ENCODE measurements at places on chromosomes 3 and 15.
A peak's percentile ranks its signal among the peaks of the same experiment; 100 is the strongest.

DNA sequence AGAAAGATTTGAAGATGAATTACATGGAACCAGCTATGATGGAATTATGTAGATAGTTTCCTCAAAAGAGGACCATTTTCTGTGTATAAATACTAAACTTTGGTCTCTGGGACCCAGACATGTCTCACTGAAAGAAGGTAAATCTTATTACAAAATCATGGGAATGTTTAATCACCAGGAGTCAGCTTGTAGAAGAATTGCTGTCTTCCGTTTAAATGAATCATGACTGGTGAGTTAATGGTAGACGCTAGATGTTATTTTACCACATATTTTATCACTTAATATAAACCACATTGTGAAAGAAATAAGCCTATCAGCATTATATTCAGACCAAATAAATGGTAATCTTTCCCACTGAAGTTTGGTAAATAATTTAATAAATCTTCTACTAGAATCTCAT, 322.3 kb upstream of the SUCLG2 start:
- DNase-seq: no peak

- no peak for DNase-seq
Measured at GRCh38 chr15:62549345-62549970, 384.4 kb upstream of the C2CD4B start.

DNA sequence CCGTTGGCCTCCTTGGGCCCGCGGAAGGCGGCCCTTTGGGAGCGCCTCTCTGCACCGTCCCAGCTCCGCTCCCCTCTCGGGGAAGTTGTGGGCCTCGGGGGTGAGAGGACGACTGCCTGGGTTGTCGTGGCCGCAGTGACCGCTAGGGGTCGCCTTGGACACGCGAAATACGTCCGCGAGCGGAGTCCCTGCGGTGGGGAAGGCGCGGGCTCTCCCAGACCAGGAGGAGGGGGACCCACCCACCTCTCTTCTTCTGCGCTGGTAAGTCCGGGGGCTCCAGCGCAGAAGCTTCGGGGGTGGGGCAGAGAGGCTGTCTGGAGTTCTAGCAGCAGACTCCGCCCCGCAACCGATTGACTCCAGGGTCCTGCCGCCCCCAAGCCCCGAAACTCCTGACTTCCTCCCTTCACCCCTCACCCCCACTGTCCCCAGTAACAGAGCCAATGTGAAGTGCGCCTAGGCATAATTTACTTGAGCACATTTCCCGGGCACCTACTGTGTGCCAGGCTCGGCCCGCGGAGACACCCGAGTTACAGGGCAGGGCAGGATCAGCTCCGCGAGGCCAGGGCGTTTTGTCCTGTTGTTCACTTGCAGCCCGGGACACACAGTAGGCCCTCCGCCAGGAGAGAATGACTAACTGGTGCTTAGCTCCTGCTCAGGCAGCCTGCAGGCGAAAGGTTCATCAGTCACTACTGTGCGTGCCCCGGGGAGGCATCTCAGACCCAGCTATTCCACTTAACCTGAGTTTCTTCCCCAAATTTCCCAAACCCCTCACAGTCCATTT, 32.8 kb downstream of the DNASE1L3 start:
- peak; percentile 75 for DNase-seq

DNA sequence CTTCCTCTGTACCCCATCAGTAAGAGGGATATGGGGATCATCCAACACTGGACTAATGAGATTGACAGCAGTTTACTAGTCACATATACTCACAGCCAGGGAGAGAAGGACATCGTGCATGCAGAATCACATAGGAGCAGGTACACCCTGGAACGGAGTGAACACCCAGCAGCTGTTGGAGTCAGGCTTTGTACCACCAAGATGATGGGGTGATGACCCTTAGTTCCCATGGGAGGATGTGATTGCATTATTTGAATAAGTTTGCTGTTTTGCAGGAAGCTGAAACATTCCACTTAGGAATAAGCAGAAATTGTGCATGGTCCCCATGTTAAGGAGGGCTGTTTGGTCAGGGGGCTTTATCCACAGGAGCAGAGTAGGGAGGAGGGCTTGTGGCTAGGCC, 482.7 kb upstream of the PDZRN3 start:
- DNase-seq: no peak

- DNase-seq: no peak
Measured at GRCh38 chr3:25397150-25397549, 30.9 kb upstream of the RARB start.

DNA sequence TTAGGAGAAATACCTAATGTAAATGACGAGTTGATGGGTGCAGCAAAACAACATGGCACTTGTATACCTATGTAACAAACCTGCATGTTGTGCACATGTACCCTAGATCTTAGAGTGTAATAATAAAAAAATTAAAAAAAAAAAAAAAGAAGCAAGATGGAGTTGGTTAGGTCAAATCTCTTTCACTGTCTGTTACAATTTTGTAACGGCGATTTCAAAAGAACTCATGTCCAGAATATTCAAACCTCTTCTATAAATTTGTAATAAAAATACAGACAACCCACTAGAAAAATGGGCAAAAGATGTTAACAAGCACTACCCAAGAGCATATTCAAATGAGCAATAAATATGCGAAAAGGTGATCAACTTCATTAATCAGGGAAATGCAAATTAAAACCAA, 5.1 kb upstream of the MTMR14 start:
- no peak for DNase-seq

DNA sequence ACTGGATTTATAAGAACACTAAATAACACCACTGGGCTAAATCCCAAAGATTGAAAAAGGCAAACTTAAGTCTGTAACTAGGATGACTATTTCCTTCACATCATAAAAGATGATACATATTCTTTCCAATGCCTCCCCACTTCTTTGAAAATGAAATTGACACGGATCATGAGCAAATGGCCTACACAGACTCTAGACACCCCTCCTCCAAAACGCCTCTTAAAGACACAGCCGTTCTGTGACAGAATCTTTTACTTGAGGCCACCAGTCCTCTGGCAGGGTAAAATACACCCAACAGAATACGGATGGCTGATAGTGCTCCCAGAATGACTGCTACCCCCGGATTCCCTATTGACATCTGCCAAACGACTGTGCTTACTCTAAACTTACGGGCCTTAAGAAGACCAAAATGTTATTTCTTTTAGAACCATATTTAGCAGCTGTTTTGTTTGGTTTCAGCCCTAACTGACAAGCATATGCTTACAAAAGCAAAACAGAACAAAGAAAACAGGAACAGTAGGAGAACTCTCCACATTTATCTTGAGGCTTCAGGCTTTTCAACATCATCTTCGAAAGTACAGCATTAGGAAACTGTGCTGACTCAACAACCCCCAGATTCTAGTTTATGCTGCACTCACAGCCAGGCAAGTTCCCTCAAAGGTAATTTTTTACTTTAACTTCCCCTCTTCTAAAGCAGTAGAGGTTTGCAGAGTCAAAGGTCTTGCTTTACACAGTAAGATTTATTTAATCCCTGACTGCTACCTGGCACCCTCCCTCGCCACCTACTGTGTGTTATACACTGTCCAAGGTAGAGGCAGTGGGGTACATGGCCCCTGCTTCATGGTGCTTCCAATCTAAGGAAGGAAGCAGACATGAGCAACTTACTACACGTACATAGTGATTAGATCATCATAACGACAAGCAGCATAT, 84.3 kb downstream of the TNIK start:
- no peak for DNase-seq

DNA sequence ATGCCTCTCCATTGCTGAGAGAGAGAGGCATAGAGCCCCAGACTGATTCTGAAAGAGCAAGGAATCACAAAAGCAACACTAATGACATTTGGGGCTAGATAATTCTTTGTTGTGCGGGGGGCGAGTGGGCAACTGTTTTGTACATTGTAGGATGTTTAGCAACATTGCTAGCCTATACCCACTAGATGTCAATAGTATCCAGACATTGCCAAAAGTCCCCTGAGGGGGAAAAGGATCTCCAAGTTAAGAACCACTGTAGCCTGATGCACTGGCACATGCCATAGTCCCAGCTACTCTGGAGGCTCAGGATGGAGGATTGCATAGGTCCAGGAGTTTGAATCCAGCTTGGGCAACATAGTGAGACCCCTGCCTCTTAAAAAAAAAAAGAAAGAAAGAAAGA, 22.8 kb upstream of the GOLM2 start:
- no peak for DNase-seq

- no peak for DNase-seq
Measured at GRCh38 chr3:142120707-142121106, 28.6 kb downstream of the TFDP2 start.

DNA sequence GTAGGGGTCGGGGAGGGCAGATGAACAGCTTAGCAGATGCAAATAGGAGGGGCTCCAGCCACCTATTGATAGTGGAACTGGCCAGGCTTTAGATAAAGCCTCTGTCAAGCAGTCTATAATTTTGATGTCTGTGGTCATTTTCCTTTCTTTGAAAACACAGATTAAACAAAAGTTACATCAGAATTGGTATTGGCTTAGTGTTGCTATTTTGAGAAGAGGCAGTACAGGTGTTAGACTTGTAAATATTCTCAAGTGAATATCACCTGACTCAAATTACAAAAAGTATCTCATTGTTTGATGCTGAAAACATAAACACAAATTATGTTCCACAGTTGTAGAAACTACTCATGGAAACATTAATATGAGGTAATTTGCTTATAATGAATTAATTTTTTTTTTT, 18.1 kb downstream of the GHRL start:
- DNase-seq: no peak

DNA sequence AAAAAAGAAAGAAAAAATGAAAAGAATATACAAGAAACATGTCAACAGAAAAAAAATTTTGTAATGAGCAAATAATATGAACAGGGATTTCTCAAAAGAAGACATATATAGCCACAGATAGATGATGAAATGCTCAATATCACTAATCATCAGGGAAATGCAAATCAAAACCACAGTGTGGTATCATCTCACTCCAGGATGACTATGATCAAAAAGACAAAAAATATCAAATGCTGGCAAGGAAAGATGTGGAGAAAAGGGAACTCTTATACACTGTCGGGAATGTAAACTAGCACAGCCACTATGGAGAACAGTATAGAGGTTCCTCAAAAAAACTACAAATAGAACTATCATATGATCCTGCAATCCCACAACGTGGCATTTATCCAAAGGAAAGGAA, 94.1 kb downstream of the C3orf70 start:
- DNase-seq: no peak

DNA sequence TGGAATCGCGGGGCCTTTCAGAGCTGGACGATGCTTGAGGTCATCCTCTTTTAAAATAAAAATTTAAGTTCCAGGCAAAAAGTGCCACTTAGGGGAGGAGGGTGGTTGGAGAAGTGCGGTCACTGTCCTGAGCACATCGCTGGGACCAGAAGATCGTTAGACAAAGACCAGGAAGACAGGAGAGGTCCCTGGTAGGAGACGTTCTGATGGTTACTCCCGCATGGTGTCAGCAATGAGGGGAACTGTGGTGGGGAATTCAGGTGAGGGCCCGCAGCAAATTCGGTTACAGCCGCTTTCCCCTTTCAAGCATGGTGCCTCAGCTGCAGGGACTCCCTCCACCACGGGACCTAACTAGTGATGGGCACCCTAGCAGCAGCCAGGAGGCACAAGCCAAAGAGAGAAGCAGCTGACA, 1.0 kb upstream of the ISY1 start:
- DNase-seq: no peak

- DNase-seq: no peak
Measured at GRCh38 chr3:126469479-126469878, 6.2 kb downstream of the ZXDC start.

DNA sequence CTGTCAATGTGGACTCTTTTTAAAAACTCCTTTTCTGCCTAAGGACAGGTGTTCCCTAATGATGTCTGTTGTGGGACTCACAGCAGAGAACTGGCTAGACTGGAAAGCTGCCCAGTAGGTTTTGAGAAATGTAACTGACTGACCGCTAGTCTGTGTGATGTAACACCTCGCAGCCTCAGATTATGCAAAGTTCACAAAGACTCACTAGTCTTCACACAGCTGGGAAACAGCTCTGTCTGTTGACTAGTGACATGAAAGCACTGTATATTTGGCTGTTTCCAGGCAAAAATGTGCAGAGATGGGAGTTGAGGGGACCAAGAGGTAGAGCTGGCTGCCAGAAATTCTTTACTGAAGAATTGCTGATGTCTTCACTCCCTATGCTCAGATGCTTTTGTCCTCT, 10.3 kb downstream of the PDZRN3 start:
- DNase-seq: no peak

- no peak for DNase-seq
Measured at GRCh38 chr15:31221936-31222515, 104.6 kb upstream of the KLF13 start.

Data from stimulated activated CD8-positive, alpha-beta memory T cell treated with anti-CD3 and anti-CD28 coated beads, Interleukin-4, amount 100 ng/mL, for 4 hours (primary cell).